NCI-H1417 treated with DMSO at 0.1 percent for 48 hours (cell line): ENCODE measurements at places on chromosomes 5 and 9.

DNA sequence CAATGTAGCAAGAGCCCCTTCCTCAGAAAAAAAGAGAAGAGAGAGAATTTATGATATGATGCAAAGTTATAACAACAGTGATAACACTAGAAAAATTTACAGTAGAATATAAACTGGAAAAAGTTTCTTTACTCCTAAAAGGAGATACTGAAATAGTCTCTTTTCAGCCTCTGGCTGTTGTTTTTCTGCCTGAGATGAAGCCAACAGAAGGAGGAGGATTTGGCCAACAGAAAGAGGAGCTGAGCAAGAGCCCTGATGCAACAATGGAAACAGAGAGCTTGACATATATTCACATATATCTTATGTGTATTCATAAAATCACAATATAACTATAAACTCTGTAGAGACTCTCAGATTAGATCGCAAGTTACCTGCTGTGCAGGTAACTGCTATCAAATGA is 109.1 kb downstream of the INIP start:
- DNase-seq: no peak

GRCh38 chr5:64773533-64773932 is 4.8 kb downstream of the CWC27 start:
- DNase-seq: no peak

DNA sequence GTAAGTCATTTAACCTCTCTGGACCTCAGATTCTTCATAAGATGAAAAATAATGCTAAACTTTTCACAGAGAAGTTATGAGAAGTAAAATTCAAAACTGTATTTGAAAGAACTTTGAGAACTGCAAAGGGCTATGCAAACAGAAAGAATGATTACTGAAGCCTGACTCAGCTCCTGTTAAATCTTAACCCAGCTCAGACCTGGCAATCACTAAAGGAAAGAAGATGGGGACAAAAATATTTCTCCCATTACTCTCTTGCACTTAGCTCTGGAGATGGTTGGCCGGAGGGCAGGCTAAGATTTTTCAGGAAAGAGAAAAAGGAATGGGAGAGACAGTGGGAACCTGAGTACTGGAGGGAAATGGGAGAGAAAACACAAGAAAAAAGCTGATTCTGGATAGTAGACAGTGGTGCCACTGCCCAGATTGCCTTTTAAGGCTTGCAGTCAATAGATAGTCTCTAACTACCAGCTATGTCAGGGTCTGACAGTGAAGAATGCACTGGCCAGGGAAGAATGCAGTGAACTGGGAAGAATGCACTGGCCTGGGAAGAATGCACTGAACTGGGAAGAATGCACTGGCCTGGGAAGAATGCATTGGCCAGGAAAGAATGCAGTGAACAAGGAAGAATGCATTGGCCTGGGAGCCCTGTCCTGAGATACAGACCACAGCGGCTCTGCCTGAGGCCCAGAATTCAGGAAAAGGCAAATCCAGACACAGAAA is 25.2 kb upstream of the CEMIP2 start:
- DNase-seq: no peak

DNA sequence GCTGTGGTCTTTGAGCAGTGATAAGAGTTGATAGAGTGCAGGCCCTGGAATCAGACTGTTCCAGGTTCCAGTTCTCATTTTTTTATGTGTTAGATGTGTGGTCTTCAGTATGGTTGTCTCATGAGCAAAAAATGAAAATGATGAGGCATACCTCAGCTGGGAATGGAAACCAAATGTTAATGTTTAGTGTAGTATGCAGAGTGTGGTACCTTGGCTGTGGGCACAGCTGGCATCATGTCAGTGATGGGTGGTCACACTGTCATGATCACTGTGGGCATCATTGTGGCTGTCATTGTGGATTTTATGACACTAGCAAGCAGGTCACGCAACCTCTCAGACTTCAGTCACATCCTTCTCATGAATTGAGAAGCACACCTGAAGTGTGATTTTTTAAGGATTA is 6.4 kb downstream of the ABLIM3 start:
- no peak for DNase-seq

- DNase-seq: no peak
Measured at GRCh38 chr9:122445155-122445749, 32.5 kb downstream of the OR1J1 start.

DNA sequence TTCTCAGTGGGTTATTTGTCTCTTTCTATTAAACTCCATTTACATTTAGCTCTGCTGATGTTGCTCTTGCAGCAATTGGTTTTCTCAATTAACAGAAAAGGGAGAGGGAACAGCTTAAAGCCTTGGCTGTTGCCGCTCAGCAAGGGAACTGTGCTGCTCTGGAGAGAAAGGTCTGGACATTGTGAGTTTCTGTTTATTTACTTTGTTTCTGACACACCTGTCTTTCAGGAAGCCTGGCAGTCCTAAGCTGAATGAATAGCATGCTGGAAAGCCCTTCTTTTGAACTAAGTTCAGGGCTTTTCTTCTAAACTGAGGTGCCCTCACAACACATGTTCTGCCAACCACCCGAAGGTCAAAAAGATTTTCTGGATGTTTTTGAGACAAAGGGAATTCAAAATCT is 491.9 kb downstream of the PDE4D start:
- peak; percentile 22 for DNase-seq

DNA sequence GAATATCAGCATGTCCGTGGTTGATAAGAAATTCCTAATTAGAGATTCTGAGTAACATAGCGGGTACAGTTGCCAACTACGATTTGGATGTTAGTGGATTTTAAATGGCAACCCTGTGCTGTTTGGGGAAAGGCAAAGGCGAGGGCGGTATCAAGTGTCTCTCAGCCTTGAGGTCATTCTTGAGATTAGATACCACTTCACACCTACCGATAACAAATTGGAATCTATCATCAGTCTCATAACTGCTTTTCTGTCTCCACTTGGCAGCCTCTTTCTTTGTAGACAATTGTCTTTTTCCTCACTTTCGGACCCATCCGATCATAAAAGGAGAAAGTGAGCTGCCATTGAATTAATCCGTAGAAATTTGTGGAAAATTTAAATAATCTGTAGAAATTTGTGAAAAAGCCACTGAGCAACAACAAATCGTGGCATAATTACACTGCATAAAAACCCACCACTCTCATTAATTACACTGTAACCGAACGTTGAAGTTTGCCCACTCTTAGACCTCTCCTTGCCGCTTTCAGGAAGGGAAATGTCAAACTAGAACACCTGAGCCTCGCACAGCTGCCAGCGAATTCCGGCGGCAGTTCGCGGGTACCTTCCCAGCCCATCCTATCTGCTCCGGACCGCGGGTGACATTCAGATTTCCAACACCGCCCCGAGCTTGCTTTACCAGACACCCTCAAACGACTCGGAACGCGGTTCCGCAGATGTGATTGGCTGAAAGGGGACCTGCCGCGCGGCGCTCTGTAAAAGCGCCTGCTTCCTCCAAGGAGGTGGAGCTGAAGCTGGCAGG is 849 bp upstream of the RGMB start:
- DNase-seq: no peak

DNA sequence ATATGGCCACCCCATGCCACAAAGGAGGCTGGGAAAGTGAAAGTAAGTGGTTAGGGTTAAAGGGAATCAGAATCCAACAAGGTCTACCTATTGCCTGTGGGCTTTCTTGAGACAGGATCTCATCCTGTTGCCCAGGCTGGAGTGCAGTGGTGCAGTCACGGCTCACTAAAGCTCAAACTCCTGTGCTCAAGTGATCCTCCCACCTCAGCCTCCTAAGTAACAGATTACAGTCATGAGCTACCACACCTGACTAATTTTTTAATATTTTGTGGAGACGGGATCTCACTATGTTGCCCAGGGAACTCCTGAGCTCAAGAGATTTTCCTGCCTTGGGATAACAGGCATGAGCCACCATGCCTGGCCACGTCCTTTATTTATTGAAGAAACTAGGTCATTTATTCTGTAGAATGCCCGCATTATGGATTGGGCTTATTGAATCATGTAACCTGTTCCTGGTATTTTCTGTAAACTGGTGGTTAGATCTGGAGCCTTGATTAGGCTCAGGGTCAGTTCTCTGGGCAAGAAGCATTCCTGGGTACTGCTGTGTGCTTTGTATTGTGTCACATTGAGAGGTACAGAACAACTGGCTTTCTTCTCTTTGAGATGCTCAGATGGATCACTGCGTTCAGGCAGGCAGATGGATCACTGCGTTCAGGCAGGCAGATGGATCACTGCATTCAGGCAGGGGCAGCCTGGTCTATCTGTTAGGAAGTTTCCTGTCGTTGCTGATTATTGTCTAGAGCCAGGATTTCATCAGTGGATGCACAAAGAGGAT is 41.6 kb downstream of the ERGIC1 start:
- no peak for DNase-seq

- DNase-seq: no peak
Measured at GRCh38 chr9:109481856-109482255, 16.3 kb downstream of the PTPN3 start.
